ENCODE measurements at places on chromosomes 2 and 18.

GRCh38 chr2:164110515-164110914, 374.7 kb upstream of the FIGN start:
- no peak for DNase-seq

- no peak for DNase-seq
Observed at GRCh38 chr2:235621736-235622135, 127.9 kb downstream of the AGAP1 start.

GRCh38 chr2:8833853-8834252, 3.6 kb downstream of the KIDINS220 start:
- no peak for DNase-seq

- DNase-seq, result no peak
Observed at GRCh38 chr2:48227617-48228344, 302.2 kb upstream of the STON1 start.

DNA sequence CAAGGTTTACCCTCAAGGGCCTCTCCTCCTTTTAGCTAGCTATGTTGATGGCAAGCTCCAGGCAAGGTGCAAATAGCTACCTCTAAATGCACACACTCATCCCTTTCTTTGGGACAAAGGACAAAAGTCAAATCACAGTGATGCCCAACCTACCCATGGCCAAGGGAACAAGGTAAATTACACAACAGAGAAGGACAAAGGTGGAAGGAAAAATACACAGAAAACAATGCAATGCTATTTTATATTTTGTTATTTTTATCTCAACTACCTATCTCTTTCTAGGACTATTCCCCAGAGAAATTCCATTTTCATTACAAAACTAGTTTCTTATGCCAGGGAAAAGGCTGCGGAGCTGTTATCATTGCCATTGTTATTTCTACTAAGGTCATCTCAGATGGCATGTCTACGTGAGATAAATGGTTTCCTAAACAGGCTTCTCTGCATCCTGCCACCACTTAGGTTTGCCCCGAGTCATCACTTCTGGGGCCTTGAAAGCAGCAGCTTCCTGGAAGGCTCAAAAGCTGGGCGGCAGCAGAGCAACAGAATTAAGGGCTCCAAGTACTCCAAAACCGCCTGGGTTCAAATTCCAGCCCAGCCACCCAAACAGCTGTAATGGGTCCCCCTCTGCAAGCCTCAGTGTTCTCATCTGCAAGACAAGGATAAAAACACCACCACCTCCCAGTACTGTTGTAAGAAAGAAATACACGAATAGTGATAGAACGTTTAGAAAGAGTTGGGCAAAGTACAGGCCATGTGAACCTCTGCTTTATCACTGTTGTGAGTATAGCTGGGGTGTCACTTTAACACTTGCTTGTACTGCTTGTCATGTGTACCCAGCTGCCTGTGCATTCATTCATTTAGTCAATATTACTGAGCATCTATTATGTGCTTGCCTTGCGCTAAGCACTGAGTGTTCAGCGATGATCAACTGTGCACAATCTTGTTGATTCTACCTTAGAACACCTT, 20.9 kb downstream of the BCL2 start:
- DNase-seq, result no peak

DNA sequence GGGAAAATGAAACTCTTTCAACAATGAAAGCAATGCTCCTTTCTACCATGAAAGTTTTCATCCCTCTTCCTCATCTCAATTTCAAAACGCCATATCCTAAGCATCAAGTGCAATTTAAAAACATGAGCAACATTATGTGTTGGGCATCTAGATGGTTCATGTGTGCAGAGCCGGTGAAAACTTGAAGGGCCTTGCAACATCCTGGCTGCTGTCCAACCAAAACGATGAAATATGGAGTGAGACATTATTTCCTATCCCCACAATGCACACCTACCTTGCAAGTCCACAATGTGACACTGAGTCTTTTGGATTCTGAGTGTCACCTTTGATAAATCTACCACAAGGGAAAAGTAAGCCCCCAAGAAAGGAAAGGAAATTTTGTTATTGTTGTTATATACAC, 110.0 kb downstream of the NCKAP5 start:
- DNase-seq, result no peak

GRCh38 chr18:69948919-69949537, 1.4 kb upstream of the CD226 start:
- DNase-seq, result peak; percentile 44

GRCh38 chr2:159246325-159246988, 40.0 kb downstream of the WDSUB1 start:
- no peak for DNase-seq

GRCh38 chr2:109494351-109494750, 119.4 kb downstream of the SEPTIN10 start:
- no peak for DNase-seq

- DNase-seq, result no peak
Observed at GRCh38 chr2:174608866-174609214, 11.2 kb upstream of the WIPF1 start.

GRCh38 chr2:43323857-43324256, 97.5 kb upstream of the ZFP36L2 start:
- DNase-seq, result no peak

DNA sequence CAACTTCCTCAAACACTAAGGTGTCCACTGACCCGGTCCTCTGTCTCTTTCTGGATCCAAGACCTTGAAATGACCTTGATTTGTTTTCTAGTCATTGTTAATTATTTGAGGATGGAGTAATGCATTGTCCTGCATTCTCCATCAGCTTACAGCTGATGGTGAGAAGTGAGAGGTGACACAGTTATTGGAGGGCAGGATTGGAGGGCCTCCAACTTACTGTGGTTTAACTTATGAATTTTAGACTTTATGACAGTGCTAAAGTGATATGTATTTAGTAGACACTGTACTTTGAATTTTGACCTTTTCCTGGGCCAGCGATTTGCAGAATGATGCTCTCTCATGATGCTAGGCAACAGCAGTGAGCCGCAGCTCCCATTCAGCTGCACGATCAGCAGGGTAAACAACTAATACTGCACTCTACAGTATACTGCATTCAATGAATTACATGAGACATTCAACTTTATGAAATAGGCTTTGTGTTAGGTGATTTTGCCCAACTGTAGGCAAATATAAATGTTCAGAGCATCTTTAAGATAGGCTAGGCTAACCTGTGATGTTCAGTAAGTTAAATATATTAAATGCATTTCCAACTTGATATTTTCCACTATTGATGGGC, 200.0 kb upstream of the MEX3C start:
- DNase-seq, result no peak

- no peak for DNase-seq
Observed at GRCh38 chr2:151777487-151777886, 43.2 kb upstream of the NEB start.

- DNase-seq, result no peak
Observed at GRCh38 chr2:174350593-174351181, 15.9 kb downstream of the SP9 start.

DNA sequence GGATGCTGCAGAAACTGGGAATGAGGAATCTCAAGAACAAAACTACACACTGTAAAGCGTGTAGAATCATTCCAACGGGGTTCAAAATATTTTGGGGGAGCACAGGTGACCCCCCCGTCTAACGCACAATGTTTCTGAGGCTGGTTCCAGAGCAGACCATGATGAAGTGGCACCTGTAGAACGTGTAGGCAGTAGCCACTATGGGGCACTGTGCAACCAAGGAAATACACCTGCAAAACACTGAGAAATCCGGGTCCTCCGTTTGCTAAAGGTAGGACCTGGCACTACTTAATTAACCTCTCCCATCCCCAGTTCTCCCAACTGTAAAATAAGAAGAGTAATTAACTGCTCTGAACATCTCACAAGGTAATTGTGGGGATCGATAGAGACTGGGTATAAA, 22.6 kb downstream of the ST6GAL2 start:
- DNase-seq, result no peak

GRCh38 chr2:222290401-222290735, 8.4 kb downstream of the PAX3 start:
- DNase-seq, result no peak

- no peak for DNase-seq
Observed at GRCh38 chr2:159755788-159756187, 42.2 kb downstream of the CD302 start.

- DNase-seq, result no peak
Observed at GRCh38 chr2:8379549-8379948, 302.3 kb upstream of the ID2 start.

DNA sequence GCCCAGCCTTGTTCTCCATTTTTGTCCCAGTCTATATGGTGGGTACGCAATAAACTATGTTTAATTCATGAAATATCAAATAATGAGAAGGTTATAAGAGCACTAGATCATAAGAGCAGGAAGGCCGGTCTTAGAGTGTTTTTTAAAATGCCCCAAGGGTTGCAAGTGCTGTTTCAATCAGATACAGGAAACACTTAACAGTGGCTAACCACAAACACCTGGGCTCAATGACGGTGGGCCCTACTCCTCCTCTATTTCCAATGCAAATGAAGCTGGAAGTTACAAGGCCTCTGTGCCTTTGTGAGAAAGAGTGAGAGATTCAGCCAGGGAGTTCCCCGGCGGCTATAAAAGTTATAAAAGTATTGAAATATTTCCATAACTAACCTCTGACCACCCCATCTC, 18.9 kb upstream of the WDR33 start:
- DNase-seq, result peak; percentile 37

DNA sequence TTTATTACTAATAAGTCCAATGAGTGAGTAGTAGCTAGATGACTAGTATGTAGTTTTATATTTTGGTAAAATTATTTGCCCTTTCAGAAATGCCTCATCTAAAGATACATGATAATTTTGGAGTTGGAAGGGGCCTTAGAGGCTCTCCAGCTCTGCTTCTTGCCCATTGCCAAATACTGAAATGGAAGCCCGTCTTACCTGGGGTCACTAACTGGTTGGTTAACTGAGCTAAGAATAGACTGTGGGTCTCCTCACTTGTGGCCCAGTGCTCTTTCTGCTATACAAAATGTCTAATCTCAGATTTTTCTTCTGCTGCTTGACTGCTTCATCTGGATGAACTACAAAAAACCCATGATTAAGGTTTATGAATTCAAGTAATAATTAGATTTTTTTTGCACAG, 67.1 kb downstream of the CLIP4 start:
- DNase-seq, result no peak

DNA sequence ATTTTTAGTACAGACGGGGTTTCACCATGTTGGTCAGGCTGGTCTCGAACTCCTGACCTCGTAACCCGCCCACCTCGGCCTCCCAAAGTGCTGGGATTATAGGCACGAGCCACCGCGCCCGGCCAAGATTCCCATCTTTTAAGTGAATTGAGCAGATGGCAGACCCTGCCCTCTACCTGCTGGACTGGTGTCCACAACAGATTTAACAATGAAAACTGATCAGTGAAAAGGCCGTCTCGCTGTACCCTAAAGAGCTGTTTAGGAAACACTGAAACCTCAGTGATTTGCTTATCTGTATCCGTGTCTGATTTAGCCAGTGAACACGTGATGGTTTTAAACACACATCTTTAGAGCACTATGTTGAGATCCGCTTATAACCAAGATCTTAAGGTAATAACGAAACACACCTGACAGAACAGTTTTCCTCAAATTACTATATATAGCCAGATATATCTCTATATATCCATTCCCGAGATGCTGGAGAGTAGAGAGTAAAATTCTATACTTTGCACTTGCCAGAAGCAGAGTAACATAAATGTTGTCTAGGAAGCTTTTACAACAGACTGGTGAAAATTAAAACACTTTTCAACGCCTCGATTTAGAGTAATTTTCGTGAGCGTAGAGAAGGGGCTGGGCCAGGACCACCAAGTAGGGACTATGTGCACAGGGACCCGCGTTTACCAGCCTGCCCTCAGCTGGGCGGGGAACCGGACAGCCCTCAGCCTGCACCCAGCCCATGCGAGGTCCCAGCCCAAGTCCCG, 594 bp downstream of the FAM161A start:
- no peak for DNase-seq

- DNase-seq, result no peak
Observed at GRCh38 chr2:225002656-225003045, 39.6 kb downstream of the DOCK10 start.

GRCh38 chr2:98901702-98902101, 34.3 kb downstream of the CRACDL start:
- DNase-seq, result no peak

DNA sequence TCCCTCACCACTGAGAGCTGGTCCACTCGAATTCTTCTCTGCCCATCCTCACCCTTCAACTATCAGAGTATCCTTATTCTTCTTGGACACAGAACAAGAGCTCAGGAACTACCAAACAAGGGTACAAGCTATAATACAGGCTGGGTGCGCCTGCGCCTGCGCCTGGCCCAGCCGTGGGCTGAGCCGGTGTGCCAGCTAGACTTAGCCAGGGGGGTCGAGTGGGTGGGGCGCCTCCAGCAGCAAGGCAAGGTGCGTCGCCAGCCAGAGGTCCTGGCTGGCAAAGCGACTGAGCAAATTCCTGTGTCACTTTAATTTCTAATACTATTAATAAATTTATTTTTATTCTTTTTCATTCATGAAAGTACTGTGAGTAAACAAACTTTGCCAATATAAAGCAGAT, 1072.6 kb upstream of the PIK3C3 start:
- no peak for DNase-seq

DNA sequence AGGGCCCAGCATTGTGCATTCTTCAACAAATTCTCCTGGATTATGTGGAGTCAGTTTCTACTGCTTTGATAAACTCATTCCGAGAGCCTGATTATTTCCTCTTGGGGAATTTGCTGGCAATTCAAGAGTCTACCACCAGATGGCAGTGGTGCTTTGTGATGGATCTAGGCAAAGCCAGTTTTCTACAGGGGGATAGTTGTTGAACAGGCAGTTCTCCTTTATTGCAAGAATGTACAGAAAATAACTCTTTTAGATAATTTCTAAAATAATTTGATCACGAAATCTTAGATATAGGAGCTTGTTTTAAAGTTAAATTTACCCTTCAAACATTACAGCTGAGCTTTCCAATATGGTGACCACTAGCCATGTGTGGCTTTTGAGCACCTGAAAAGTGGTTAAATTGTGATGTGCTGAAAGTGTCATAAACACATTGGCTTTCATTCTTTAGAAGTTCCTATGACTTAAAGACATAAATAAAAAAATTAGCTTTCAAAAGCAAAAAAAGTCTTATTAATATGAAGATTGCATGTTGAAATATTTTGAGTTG, 66.7 kb upstream of the HAAO start:
- peak; percentile 45 for DNase-seq

DNA sequence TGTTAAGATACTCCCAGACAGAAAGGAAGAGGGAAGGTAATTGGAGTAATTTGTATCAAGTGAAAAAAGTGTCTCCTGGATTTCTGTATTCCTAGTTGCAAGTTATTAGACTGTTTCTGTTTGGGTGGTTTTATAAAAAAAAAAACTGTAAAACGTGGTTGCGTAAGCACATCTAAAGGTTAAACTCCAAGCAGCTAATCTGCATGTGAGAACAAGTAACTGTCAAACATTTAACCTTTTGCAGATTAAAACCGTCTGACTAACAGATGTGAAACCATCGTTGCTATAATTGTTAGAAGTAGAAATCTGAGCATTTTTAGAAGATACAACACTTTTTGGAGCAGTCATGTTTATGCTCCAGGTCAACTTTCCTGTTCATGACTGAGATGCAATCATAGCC, 72.3 kb downstream of the AFF3 start:
- no peak for DNase-seq

DNA sequence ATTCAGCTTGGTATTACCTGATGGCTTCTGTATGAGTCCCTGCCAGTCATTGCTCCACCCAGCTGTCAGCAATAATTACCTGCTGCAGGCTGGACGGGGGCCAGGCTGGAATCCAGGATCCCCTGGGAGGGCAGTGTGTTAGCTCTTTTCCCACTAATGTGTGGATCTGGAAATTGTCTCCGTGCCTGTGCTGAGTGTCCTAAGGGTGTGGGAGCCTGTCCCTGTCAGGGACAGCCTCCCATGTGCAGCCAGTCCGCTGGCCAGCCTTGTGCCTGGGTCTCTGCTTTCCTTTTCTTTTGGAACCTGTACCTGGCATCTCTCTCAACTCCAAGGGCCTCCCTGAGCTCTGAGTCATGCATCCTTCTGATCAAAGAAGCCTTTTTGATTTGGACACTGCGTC, 107.2 kb upstream of the SPRED2 start:
- DNase-seq, result no peak

Data from stimulated activated CD8-positive, alpha-beta memory T cell treated with anti-CD3 and anti-CD28 coated beads, Interleukin-4, amount 100 ng/mL, for 24 hours (primary cell).